Posterior vena cava (tissue), 2 donors: ENCODE measurements at places on chromosomes 4 and X. TPM values are rescaled to one million over a fixed set of nuclear protein-coding genes. Genes with fewer than 3 reads are reported as not detected.

DNA sequence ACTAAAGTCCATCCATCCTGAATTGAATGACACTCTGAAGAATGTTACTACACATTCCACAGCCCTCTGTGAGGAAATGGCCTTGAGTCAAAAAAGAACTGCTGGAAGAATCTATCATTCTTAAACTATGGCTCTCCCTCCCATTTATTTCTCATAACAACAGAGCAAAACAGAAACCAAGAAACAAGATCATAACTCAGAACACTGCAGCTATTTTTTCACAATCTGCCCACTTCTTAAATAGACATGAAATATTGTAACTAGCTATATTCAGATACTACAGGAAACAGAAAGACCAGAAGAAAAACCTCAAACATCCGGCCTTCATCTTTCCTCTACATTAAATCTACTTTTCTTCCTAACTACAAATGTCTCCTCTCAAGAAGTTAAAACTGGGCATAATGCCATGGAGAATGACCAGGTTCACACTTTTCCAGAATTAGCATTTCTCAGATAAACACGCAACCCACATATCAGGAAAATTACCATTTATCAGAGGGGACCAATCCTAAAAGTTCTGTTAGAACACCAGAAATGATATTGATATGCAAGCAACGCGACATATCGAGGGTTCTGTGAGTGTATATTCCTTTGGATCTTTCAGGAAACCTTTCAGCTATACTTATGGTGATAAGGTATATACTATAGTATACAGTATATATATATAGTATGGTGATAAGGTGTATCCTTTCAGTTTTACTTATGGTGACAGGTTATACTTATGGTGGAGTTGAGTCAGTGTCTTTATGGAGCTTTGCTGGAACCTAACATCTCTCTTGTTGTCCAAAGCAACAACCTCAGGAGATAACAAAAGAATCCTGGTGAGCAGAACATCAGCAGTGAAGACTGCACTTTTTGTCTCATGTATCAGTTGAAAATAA is 60.4 kb upstream of the IRF2 start:
- DNase-seq = no peak

DNA sequence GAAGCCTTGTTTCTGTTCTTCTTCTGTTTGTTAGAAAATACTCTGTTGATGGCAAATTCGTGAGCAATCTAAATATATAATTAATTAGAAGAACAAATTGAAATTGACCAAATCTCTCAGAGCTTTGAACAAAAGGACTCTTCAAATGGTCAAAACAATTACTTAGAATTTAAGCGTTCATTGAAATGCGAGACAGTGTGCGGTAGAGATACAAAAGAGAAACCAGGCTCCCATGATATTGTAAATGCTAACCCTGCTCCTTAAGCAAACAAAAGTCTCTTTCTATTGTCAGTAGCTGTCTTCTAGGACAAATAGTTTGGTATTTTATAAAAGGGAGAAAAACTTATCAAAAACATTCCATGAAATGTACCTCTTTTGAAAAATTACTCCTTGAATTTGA is 453.4 kb upstream of the MAGEB2 start:
- no peak for DNase-seq

DNA sequence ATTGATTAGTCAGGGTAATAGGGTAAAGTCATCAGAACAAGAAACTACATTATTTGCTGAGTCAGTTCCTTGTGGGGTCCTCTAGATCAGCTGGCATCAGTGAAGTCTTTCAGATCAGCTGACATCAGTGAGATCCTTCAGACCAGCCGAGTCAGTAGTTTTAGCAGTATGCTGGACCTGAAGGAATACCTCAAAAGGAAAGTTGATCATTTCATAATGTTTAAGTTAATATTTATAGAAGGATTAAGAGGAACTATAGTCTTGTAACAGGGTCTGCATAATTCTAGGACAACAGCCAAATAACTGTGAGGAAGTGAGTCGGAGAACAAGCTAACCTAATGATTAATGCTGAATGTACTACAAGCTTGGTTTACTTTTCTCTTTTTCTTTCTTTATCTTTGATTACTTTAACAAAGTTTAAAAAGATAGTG is 958 bp upstream of the UGT2B7 start:
- no peak for DNase-seq

DNA sequence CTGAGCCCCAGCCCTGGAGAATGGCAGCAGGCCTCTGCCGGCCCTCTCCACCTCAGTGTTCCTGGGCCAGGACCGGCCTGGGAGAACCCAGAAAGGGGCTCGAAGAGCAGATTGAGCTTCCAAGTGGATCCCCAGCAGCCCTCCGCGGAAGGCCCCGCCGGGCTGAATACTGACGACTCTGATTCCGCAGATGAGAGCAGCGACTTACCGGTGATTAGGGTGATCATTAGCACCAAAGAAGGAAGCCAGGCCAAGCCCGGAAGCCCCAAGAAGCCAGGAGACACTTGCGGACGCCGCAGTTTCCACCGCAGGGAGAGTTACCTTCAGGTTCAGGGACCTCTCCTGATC is 876 bp downstream of the LOC101059915 start:
- no peak for DNase-seq

DNA sequence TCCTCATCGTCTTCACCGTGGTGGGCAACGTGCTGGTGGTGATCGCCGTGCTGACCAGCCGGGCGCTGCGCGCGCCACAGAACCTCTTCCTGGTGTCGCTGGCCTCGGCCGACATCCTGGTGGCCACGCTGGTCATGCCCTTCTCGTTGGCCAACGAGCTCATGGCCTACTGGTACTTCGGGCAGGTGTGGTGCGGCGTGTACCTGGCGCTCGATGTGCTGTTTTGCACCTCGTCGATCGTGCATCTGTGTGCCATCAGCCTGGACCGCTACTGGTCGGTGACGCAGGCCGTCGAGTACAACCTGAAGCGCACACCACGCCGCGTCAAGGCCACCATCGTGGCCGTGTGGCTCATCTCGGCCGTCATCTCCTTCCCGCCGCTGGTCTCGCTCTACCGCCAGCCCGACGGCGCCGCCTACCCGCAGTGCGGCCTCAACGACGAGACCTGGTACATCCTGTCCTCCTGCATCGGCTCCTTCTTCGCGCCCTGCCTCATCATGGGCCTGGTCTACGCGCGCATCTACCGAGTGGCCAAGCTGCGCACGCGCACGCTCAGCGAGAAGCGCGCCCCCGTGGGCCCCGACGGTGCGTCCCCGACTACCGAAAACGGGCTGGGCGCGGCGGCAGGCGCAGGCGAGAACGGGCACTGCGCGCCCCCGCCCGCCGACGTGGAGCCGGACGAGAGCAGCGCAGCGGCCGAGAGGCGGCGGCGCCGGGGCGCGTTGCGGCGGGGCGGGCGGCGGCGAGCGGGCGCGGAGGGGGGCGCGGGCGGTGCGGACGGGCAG is 792 bp downstream of the ADRA2C start:
- no peak for DNase-seq

DNA sequence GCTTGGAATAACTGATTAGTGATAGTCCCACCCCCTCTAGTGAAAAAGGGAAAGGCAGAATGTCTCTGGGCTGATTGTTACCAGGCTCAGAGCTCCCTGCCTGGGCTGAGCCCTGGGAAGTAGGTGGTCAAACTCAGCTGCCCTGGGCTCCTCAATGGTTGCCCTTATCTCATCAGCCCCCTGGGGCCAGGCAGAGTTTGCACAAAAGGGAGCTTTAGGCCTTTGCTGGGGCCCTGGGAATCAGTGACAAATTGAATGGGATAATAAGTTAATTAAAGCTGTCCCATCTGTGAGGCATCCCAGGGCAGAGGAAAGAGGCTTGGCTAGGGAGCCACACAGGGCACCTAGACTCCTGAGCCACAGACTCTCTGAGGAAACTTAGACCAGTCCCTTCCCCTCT is 89.0 kb downstream of the EFNB1 start:
- no peak for DNase-seq

The KIF4A gene
- total RNA-seq = 0.37 TPM

The MAGEA6 gene
- not detected for total RNA-seq

The SPANXA1 gene
- total RNA-seq = not detected

DNA sequence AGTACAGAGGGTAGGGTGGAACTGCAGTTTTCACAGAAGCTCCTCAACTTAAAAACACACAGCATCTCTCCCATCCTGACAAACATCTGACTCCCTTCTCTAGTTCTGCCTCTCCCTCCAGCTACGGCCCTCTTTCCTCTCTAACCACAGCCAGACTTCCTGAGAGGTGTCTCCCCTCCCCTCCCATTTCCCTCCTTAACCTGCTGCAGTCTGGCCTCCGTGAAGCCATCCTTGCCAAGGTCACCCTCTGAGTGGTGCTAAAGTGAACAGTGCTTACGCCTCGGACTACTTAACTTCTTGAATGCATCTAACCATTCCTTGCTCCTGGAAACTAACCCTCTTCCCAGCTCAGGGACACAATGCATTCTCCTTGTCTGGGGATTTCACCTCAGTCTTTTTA is 53.3 kb downstream of the RTL5 start:
- no peak for DNase-seq

The CT45A10 gene
- total RNA-seq = not detected

- DNase-seq = no peak
These were observed 1365.8 kb upstream of the DIAPH2 start for GRCh38 chrX:95318882-95319281.

The FGF13 gene
- 13.6 TPM for total RNA-seq

GRCh38 chr4:24655971-24656370 is 71.6 kb upstream of the DHX15 start:
- no peak for DNase-seq

The SCD5 gene
- 11.9 TPM for total RNA-seq

- DNase-seq = no peak
These were observed 14.8 kb upstream of the CUL4B start for GRCh38 chrX:120575379-120576114.

DNA sequence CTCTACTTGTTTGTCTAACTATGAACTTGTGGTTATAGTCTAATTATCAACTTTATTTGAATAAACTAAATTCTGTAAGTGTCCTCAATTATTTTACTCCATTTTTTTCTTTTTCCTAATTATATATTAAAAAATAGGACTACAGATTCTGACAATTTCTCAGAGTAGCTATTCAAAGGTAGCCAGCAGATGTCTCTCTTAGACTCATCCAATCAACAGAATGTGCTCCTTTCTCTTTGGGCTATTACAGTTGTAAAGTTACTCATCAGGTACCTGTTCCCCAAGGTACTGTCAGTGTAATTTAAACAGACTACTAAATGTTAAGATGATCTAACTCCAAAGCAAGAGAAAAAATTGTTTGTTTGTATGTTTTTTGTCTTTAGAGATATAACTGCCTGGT is 248.6 kb downstream of the PCDH18 start:
- no peak for DNase-seq

- no peak for DNase-seq
These were observed 6.6 kb downstream of the TIMM17B start for GRCh38 chrX:48890934-48891401.

DNA sequence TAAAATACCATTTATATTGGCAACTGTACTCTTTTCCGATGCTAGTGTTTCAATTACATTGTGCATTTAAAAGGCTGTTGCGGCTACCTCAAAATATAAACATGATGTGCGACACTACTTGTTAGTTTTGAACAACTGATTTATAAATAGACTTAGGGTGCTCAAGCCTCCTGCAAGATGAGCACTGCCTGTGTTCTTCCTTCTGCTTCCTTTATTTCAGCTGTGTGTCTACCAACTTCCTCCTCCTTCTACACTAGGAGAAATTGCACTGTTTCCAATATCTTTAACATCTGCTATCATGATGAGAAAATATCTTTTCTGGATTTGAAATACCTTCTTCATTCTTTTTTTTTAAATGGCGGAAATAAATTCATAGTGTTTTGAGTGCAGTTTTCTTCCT is 24.0 kb downstream of the TET2 start:
- DNase-seq = no peak

GRCh38 chrX:119755981-119756533 is 2.3 kb upstream of the SOWAHD start:
- DNase-seq = peak; percentile 31

DNA sequence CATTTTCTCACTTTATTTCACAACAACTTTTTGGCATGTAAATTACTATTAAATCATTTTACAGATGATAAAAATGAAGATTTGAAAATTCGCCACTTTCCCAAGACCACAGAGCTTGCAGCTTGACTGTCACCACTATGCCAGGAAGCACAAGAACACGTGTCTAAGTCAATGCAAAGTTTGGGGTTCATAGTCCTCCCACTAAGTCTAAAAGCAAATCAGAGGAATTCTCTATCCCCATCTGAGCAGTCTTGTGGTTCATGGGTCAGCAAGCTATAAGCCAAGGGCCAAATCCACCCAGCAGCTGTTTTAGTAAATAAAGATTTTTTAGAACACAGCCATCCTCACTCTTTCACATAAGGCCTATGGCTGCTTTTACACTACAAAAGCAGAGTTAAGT is 833.3 kb upstream of the INTU start:
- no peak for DNase-seq

GRCh38 chr4:6446538-6447451 is 25.6 kb downstream of the PPP2R2C start:
- DNase-seq = no peak

The CLCN4 gene
- total RNA-seq = 8.4 TPM

The ABLIM2 gene
- 11.7 TPM for total RNA-seq

- no peak for DNase-seq
These were observed 35.9 kb downstream of the PNMA5 start for GRCh38 chrX:152958047-152958446.

DNA sequence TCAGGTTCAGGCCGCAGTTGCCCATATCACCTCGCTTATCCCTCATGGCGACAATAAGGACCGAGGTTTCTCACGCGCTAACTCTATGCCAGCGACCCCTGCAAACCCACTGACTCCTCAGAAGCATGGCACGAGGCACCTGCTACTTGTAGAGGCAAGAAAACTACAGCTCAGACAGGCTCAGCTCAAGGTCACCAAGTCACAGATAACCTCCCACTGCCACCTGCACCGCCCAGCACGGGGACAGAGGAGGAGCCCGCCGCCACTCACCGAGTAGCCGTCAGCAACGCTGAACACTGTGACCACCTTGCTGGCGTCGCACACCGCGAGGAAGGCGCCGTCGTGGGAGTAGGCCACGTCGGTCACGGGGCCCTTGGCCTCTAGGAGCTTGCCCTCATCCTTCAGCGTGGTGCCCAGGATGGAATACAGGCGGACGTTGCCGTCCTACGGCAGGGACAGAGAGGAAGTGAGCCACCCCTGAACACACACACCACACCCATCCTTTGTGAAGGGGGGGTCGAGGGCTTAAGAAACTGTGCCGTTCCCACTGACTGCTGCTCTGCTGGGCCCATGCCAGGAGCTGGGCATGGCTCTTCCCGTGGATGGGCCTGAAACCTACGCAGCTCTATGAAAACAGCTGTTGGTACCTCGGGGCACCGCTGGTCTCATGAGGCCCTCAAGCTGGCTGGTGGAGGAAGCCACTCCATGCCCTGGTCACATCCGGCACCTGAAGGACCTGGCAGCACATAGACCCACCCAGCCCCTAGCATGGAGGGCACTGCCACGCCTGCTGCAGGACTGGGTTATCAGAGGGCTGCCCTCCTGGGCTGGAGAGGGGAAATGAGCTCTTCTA is 38.9 kb downstream of the WDR1 start:
- peak; percentile 81 for DNase-seq

DNA sequence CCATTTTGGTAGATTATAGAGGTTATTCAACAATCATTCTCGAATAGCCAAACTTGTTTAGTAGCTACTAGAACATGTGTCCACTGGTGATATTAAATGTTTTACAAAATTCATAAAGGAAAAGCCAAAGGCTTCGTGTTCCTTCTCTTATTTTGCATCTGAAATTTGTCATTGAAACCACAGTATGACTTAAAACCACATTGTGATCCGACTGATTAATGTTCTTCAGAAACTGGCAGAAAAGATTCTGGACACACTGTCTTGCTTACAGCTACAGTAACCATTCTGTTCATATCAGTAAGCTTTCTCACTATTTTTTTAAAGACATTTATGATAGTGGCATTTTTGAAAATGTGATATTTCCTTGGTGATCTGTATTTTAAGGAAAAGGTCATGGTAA is 2.6 kb upstream of the SMARCA1 start:
- no peak for DNase-seq
